ENCODE measurements at places on chromosomes 6 and 20.

GRCh38 chr6:31450751-31451150 lies 47.2 kb upstream of the MICB start:
- no peak for DNase-seq

DNA sequence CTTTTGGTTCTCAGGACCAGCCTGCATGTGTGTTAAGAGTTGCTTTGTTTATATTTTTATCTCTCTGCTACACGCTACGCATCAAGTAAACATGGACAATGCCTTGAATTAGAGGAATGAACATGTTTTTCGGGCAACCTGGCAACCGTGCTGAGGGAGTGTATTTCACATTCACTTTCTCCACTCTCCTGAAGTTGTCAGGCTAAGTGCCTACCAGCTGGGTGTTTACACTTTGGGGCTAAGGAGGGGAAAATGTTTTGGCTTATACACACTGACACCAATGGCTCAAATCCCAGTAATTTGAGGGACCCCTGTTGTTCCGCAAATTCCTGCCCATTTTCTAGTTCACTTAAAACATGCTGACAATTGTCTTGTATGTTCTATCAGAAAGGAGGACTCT lies 141.5 kb upstream of the PDE7B start:
- DNase-seq, result peak; percentile 55

DNA sequence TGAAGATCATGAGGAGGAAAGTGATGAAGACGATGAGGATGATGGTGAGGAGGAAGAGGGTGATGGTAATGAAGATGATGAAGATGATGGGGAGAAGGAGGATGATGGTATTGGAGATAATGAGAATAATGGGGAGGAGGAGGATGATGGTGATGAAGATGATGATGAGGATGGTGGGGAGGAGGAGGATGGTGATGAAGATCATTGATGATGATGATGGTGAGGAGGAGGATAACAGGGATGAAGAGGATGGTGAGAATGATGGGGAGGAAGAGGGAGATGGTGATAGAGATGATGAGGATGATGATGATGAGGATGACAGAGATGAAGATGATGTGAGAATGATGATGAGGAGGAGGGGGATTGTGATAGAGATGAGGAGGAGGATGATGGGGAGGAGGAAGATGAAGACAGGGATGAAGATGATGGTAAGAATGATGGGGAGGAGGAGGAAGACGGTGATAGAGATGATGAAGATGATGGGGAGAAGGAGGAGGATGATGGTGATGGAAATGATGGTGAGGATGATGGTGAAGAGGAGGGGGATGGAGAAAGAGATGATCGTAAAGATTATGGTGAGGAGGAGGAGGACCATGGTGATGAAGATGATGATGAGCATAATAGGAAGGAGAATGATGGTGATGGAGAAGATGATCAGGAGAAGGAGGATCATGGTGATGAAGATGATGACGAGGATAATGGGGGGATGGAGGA lies 273.7 kb downstream of the SMOC2 start:
- no peak for DNase-seq

GRCh38 chr20:36319356-36320260 lies 13.5 kb downstream of the DLGAP4 start:
- DNase-seq, result no peak

DNA sequence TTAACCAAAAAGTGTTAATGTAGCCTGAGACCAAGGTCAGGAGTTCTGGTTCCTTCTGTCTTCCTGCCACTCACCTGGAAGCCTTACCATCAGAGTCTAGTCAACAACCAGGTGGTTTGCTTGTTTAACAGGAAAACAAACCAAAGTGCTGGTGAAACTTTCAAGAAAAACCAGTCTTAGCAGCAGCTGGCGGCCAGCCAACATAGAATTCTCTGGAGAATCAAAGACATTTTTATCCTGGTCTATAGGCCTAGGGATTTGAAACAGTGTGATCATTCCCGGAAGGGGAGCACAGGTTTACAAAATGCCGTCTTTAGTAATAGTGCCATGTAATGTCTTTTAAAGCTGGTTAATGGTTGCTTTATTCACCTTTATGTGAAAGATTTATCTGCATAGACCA lies 146.6 kb upstream of the AKIRIN2 start:
- no peak for DNase-seq

- DNase-seq, result no peak
These were observed 127.6 kb upstream of the RUNX2 start for GRCh38 chr6:45200510-45200909.

- no peak for DNase-seq
These were observed 46.3 kb downstream of the SOD2 start for GRCh38 chr6:159646733-159647132.

DNA sequence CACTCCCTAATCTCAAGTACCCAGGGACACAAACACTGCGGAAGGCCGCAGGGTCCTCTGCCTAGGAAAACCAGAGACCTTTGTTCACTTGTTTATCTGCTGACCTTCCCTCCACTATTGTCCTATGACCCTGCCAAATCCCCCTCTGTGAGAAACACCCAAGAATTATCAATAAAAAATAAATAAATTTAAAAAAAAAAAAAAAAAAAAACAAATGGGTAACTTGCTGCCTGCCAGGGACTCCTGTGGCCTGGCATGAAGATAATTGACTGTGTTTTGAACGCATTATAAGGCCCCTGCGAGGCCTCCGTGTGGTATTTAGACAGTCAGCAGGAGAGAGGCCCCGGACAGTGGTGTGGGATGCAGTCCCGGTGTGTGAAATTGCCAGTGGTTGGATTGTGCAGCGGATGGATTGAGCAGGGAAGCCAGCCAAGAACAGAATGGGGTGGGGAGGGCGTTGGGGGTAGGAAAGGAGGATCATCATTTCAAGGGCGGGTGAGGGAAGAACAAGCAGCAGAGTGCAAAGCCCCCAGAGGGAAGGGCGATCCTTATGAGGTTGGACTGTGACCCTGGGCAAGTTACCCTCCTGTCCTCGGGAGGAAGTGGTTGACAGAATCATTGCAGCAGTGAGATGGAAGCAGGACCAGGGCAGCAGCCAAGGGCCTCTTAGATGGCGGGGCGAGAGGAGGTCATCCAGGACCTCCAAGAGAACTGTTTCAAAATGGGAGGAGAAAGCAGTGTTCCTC lies 43.3 kb downstream of the PPARD start:
- DNase-seq, result peak; percentile 27

DNA sequence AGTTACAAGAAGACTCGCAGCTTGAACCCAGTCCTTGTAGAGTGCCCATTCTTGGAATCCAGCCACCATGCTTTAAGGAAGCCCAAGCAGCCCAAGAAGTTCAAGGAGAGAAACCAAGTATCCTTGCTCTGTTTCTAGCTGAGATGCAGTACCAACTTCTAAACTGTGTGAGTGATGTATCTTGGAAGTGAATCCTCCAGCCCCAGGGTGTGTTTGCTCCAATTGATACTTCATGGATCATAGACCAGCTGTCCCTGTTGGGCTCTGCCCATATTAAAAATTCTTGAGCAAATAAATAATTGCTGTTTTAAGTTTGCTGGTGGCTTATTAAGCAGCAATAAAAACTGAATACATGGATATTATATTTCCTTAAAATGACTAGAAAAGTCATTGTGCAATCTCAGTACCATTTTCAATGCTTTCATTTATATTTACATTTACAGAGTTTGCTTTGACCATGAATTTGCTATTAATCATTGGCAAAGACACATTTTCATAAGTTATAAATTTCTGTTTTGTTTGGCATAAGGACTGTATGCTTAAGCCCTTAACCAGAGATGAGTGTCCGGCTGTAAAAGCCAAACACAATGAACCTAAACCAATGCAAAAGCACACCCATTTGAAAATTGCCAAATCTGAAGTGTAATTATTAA lies 9.2 kb downstream of the SPTLC3 start:
- no peak for DNase-seq

GRCh38 chr6:136487759-136488425 lies 62.3 kb downstream of the MAP7 start:
- no peak for DNase-seq

DNA sequence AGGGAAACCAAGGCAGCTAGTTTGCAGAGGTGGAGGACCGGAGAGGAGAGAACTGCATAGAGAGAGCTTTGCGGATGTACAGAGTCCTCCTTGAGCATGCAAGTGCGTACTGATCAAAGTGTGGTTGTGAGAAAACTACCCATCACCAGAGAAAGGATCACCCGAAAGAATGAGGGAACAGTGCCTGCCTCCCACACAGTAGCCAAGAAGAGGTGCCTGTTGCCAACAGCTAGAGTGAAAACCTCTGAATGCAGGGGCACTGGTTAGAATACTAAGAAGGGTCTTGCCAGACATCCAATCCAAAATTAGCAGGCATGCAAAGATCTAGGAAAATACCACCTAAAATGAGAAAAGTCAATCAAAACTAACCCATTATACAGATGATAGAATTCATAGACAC lies 166.6 kb upstream of the AKAP12 start:
- no peak for DNase-seq

- DNase-seq, result no peak
These were observed 85.5 kb upstream of the NT5E start for GRCh38 chr6:85364344-85364743.

DNA sequence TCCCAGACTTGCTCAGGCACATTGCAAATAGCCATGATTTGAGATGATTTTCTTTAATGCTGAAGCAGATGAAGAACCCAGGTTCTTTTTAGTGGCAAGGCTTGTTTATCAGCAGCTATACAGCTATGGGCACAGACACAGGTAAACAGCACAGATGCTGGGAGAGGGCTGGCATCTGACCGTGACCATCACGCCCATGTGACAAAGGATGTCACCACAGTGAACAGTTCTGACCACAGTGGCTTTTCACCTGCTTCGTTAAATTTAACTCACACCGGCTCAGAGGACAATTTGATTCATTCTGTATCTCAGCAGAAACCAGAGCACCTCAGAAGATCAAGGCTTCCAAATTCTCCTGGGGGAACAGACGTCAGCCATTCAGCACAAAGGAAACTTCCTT lies 142.6 kb downstream of the CDH26 start:
- DNase-seq, result no peak

DNA sequence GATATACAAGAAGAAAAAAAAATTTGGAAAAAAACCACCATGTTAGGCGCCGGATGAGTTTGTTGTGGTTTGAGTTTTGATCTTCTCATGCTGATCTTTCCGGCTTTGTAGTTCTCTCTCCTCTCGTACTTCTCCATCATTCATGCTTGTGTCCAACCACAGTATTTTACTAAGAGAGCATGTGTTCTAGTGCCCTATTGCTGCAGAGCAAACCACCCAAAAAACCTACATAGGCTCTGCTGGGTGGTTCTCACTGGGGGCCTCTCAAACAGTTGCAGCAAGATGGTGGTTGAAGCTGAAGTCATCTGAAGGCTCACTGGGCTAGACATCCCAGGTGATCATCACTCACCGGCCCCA lies 404.2 kb downstream of the PLCB1 start:
- no peak for DNase-seq

GRCh38 chr6:134539865-134540323 lies 222.0 kb upstream of the SGK1 start:
- no peak for DNase-seq

DNA sequence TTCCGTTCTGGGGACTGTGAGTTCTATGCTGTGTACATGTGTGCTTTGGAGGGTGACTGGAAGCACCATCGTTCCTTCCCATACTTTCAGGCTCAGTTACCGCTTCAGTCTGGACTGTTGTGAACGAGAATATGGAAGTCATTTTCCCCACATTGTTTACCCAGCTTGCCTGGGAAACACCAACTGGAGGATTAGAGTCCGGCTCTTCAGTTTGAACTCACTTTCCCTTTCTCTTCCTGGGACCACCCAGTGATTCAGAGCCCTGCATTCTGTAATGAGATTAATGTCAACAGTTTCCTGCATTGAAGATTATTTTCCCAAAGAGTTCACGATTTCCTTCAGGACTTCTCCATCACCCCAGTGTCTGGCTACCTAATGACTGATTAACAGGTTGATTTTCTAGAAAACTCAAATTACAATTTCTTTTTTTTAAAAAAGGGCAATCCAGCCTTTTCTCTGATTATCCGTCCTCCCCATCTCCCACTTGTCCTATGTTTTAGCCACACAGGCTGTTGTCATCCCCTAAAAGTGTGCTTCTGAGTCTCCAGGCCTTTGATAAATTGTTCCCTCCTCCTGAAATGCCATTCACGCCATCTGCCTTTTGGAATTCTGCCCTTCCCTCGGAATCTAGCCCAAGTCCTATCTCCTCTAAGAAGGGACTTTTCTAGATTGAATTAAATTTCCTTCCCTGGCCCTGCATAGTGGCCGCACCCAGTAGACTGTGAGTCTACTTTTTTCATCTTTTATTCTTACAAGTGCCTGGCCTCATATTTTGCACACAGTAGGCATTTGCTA lies 3.3 kb upstream of the TAGAP start:
- DNase-seq, result no peak

DNA sequence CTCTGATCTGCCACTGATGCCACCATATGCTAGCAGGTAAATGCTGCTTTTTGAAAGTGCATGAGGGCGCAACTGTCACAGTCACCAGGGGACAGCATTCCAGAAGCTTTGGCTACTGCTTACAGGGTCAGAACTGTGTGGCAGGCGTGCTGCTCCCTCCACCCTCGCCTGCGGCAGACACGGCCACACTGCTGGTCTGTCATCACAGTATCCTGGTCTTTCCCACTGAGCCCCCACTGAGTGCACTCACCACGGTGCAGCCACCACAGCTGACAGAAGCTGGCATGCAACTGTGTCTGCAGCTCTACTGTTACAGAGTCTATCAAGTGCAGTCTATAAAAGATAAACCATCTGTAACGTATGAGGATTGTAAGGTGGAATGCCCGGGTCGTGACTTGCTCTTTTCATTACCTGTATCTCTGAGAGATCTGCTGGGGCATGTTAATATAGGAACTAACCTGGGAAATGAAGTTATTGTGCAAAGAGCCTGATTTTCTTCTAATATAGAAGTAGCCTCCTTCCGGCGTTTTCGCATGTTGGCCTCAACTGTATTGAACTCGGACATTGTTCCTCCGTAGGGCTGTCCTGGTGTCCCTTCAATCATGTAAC lies 24.5 kb downstream of the GCLC start:
- no peak for DNase-seq

DNA sequence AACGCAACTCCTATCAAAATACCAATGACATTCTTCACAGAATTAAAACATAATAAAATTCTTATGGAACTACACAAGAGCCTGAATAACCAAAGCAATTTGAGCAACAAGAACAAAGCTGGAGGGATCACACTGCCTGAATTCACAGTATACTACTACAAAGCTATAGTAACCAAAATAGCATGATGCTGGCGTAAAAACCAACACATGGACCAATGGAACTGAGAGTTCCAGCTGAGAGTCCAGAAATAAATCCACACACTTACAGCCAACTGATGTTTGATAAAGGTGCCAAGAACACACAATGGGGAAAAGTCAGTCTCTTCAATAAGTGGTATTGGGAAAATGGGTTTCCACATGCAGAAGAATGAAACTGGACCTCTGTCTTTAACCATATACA lies 6.9 kb downstream of the MLIP start:
- no peak for DNase-seq

GRCh38 chr6:13079096-13079723 lies 249.1 kb downstream of the TBC1D7 start:
- DNase-seq, result no peak

DNA sequence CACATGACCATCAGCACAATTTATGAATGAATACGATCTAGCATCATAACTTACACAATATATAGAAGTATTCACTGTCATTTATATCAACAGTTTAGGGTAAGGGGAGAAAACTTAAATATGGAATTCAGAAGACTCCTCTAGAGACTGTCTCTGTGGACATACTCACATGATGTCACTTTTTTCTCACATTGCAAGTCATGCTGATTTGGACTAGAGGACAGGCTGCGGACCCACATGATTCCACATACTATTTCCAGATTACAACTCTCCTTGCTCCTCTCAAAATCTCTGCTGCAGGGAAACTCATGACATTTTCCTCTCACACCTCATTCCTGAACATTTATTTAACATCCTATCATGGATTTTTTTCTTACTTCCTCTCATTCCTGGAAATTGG lies 13.4 kb downstream of the CRISP1 start:
- no peak for DNase-seq

- no peak for DNase-seq
These were observed 17.5 kb downstream of the VAPB start for GRCh38 chr20:58406422-58407001.
